ENCODE measurements at places on chromosomes 12 and 14.
A peak's percentile ranks its signal among the peaks of the same experiment; 100 is the strongest.

GRCh38 chr12:6980075-6980474 is 9.4 kb downstream of the EMG1 start:
- DNase-seq: no peak

DNA sequence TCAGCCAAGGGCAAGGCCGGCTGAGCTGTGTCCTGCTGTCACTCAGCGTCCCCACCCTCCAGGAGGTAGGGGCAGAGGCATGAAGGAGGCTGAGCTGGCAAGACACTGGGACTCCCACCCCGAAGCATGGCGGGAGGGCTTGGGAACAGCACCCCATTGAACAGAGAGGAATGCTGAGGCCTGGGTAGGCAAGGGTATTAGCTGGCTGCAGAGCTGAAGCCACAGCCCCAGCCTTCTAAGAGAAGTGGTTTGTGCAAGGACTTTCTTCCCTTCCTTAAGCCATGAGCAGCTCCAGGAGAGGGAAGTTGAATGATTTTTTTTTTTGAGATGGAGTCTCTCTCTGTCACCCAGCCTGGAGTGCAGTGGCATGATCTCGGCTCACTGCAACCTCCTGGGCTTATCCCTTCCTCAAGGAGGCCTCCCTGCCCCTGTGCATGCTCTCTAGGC is 6.6 kb upstream of the CFAP73 start:
- DNase-seq: peak; percentile 55

DNA sequence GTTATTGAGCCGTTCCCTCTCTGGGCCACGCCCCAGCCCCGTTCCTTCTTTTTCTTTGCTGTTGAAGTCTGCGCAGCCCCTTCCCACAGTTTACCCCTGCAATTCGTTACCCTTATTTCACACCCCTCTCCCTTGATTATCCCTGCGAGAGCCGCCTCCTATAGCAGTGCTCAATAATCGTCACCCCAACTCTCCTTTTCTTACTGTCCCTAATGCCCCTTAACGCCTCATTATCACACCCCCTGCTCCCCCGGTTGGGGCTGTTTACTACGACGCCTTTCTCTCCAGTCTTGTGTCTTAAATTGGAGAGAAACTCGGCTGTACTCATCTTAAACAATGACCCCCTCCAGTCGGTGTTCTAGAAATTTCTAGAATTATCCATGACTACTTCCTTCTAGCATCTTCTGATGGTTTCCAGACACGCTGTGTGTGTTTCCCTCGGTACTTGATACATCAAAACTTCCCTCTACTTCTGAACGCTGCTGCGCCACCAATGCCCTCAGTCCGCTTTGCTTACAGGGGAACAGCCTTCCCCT is 713 bp upstream of the FBXL14 start:
- DNase-seq: peak; percentile 79

- DNase-seq: no peak
These were observed 38.7 kb downstream of the WIF1 start for GRCh38 chr12:65082406-65082805.

DNA sequence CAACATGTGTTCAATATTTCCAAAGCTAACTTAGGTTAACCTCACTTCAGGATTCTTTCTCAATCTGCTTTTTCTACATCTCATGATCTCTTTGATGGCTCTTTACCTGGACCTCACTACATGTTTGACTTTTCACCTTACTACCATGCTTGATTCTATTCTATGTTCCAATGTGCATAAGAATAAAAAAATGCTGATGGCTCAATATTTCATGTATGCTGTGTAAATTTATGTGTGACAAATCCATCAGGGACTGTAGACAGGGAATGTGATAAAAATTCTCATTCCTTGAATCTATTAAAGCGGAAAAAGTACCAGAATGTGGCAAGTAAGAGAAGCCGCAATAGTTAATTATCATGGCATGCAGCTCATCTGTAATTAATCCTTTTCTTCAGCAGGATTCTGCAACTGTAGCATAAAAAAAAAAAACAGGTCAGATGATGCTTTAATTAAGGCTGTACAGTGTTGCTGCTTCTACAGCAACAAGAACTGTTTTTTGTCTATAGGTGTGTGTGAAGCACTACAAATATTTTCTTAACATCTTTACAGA is 276.9 kb upstream of the PRKD1 start:
- DNase-seq: no peak

- no peak for DNase-seq
These were observed 20.8 kb upstream of the NXPH4 start for GRCh38 chr12:57195611-57196371.

- no peak for DNase-seq
These were observed 164.9 kb downstream of the DYRK2 start for GRCh38 chr12:67813456-67813904.

DNA sequence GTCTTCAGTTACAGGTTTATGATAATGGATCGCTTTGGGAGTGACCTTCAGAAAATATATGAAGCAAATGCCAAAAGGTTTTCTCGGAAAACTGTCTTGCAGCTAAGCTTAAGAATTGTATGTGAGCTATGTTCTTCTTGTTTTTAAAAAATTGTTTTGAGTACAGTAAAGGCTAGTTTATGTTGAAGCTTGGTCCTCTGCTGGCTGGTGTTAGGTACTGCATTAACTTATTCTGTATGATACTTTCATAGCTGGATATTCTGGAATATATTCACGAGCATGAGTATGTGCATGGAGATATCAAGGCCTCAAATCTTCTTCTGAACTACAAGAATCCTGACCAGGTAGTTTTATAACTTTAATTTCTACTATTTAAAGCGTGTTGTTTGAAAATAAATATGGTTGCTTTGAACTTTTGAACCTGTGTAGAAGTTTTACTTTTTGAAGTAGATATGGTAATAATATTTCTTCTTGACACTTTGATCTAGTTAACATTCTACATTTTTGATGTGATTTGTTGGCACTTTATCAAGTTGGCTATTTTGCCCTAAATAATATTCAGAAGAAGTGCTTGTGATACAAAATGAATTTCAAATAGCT is 55.7 kb downstream of the VRK1 start:
- peak; percentile 16 for DNase-seq

DNA sequence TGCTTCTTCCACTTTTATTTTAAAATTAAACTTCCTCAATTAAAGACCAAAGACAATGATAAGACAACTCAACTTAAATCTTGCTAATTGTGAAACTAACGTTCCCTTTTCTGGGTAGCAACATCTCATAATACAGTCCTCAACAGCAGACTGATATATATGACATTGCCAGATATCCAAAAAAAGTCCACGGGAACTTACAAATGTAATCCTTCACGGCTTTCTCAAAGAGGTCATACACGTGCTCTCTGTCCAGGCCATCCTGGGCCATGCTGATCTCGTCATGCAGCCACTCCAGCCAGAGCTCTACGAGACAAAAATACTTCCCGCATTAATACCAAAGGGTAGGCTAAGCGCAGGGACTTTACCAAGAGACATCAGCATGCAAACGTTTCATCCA is 13.3 kb downstream of the SART3 start:
- DNase-seq: no peak

DNA sequence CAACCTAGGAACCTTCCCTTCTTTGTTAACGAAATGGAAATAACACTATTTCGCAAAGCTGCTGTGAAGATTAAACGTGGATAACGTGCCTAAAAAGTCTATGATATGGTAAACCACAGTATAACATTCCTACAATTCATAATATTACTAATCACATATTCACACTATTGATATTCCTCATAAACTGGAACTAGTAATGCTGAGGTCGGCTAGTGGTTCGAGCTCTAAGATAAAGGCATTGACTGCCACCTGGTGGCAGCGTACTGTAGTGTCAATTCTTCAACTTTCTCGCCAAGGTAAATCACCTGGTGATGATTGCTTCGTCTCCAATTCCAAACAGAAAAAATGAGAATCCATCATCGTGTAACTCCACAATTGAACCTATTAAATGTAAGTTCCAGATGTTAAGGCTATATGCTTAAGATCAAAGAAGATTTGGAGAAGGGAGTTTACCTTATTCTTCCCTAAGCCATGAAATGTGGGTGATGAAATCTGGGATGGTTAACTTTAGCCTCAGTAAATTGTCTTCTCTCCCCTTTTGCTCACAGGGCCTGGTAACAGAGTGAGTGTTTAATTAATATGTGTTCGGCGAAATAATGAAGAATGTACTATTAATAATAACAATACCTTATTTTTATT is 197.5 kb upstream of the TMEM132C start:
- DNase-seq: peak; percentile 19

DNA sequence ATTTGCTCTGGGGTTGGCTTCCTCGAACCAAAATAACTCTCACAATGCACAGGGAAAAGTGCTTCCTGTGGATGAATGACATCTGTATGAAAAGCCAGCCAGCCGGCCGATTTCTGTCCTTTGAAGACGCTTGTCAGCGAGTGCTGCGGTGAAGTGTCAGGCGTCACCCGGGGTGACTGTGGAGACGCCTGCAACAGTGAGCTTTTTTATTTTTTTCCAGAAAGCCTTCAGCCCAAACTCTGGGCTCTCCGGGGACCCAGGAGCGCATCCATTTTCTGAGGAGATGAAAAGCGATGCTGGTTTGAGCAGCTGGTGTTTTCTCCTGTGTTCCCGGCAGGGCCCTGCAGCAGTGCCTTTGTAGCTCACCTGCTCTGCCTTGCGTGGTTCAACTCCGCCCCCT is 147.9 kb upstream of the MYL2 start:
- DNase-seq: no peak

DNA sequence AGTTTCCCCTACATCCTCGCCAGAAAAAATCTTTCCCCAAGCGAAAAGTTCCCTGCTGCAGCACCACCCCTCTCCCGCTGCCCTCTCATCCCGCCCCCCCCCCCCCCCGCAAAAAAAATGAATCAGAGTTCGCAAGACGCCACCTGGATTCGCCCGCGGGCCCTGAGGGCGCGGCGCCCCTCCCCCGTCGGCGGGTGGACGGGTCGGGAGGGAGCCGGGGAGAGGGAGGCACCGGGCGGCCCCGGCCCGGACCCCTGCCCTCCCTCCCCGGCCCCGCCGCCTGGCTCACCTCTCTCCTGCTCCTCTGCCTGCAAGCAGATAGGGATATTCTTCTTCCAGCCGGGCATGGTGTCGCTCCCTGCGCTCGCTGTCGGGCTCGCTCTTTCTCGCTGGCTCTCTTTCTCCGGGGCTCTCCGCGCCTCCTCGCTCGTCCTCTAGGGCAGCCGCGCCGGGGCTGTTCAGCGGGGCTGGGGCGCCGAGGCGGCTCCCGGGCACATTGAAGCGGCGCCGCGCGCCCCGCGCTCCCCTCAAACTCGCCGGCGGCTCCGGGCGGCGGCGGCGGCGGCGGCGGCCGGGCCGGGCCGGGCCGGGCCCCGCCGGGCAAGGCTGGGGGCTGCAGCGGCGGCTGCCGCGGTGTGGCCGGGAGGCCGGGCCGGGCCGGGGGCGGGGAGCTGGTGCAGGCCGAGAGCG is 200.3 kb upstream of the CAND1 start:
- no peak for DNase-seq

DNA sequence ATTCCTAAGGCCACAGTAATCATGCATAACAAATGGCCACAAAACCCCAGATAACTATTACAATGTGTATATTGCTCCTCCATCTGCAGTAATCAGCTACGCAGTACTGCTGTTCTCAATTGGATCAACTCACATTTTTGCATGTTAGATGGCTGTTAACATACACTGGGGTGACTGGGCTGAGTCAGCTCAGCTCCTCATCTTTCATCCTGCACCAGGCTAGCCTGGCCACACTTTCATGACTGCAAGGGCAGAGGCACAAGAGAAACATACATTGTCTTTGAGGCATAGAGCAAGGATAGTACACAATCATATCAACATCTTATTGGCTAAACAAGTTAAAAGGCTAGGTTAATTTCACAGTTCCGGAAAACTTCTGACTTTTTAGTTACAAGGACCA is 306.6 kb downstream of the SLC6A15 start:
- no peak for DNase-seq

DNA sequence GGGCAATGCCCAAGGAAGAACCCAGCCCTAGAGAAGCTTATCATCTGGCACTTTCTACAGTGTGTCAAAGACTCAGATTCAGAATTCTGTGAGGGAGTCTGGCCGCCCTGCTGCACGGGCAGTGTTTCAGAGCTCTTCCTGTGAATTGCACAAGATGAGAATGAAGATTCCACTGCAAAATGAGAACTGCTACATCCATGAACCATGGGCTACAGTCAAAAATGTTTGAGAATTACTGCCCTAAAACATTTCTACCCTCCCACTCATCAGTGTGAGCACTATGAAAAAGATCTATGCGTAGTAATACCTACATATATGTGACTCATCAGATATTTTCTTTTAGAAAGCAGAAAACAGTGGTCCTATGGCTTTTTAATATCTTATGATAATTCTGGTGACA is 104.0 kb downstream of the STAB2 start:
- DNase-seq: no peak

GRCh38 chr12:59079002-59079401 is 158.7 kb upstream of the LRIG3 start:
- DNase-seq: no peak

DNA sequence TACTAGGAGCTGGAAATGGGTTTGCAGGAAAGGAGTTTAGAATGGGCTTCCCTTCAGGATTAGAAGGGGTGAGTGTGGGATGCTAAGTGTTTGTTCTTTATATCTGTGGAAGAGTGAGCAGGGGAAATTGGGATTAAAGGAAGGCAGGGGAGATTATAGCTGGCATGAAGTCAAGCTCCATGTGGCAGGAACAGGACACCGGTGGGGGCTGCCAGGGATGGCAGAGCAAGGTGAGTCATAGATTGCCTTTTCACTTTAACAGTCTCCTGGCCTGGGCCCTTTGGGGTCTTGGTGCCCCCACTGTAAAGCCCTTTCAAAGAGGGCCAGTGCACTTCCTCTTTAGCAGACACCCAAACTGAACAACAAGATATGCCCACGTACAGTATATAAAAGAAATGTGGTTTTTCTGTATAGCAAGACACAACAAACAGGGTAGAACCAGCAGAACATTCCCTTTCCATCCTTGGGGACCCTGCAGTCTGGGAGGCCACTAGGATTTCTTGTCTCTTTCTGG is 23.1 kb upstream of the FBXO21 start:
- no peak for DNase-seq

GRCh38 chr14:104876251-104876699 is 11.2 kb downstream of the CEP170B start:
- no peak for DNase-seq

DNA sequence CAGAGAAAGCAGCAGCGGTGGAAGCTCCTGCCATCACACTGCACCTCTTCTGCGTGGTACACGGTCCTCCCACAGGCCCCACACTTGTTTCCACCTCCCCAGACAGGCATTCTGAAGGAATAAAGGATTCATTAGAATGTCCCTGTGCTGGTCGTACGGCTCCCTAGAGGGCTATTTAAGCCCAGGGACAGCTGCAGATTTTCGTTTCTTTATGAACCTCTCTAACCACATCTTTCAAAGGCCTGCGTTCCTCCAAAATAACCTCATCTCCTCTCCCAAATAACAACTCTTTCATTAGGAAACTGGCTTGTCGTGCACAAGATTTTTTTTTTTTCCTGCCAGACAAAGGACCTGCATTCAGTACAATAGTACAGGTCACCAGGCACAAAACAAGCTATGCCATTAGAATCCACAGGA is 12.7 kb downstream of the CSRP2 start:
- DNase-seq: no peak
